ENCODE measurements at places on chromosomes 12 and 14.

DNA sequence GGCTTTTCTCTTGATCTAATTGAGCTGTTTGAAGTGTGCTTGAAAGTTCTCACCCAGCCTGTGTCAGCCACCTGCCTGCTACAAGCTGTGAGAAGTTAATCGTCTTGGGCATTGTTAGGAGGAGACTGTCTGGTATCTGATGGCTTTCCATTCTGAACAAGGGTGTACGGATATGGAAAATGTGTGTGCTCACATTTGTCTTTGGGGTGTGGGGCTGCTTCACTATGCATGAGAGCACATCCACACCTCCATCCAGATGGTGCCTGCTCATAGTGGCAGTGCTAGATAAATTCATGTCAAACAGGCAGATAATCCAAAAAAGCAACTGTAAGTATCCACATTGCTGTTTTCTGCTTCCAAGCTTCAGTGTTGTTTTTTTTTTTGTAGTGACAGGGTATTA is 462.2 kb downstream of the DIO2 start:
- DNase-seq: no peak

DNA sequence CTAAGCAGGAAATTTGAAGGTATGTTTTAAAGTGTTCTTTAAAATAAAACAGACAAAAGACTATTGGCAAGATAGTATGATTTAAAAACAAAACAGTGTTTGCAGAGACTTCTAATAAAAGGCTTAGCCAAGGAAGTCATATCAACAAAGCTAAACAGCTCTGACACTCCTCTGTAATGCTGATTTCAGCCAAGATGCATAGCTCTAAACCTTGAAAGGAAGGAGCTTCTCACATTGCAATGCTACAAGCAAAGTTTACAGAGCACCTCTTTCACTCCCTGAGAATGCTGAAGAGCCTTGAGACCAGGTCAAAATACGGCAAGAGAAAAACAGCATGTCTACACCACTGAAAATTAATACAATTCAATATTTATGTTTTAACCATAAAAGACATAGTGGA is 51.8 kb downstream of the PARP11 start:
- DNase-seq: no peak

- DNase-seq: no peak
Observed at GRCh38 chr14:39217214-39217879, 16.4 kb upstream of the MIA2 start.

DNA sequence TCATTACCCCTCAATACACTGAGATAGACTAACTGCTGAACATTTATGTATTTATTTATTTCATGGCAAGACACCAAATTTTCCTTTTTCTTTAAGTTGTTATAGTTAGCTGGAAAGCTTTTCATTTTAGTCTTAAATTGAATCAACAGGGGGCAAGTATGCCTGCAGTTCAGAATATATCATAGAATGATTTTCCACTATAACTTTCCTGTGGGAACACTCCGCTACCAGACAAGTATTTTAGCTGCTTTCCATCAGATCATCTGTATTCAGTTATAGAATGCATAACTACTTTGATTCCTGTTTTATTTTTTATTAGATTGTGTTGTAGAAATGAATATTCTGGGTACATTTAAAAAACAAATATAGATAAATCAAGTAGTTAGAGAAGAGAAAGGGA is 102.0 kb downstream of the SLC6A15 start:
- DNase-seq: no peak

DNA sequence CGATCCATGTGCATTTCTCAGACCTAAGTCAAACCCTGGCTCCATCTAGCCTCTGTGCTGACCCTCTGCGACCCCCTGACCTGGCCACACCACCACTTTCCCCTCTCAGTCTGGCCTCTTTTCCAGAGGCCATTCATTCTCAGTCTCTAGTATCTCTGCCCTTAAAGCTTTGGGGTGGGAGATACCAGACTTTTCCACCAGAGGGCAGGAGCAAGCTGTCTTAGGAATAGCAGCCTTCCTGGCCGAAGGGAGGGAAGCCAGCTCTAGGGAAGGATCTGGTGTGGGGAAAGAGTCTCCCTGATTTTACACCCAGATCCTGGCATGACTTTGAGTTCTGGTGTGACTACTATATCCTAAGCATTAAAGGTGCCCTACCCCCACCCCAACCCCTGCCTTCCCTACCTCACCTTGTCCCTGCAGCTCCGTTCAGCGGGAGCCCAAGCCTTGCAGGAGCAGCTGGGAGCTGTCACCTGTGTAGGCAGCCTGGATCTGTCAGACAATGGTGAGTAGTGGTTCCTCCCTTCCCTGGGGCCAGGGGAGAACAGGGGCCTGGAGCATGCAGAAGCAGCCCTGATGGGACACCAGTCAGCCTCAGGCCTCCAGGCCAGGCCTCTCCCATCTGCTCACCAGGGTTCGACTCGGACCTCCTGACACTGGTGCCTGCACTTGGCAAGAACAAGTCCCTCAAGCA is 6.6 kb downstream of the CARMIL3 start:
- DNase-seq: no peak

- peak; percentile 26 for DNase-seq
Observed at GRCh38 chr14:51776102-51776894, 84.1 kb upstream of the GNG2 start.

- DNase-seq: no peak
Observed at GRCh38 chr14:24440606-24441399, 1.8 kb downstream of the SDR39U1 start.

DNA sequence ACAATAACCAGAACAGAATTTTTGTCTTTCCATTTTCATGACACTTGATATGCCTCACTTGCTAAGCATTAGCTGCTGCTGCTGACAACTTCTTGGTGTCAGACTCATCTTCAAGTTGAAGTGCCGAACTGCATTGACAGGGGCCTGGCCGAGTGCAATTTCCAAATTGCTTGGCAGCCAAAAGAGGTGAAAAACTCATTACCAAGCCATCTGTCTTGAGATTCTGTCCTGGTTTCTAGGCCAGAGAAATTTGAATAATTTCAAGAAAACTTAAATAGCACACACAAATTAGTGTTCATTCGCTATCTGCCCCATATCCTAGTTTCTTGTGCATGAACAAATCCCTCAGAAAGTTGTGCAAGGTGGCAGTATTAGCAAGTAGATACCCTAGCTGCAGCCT is 165.3 kb upstream of the RASSF8 start:
- DNase-seq: no peak

- DNase-seq: no peak
Observed at GRCh38 chr12:96585977-96586376, 96.6 kb downstream of the CFAP54 start.

- no peak for DNase-seq
Observed at GRCh38 chr14:89134640-89135039, 282.4 kb downstream of the FOXN3 start.

DNA sequence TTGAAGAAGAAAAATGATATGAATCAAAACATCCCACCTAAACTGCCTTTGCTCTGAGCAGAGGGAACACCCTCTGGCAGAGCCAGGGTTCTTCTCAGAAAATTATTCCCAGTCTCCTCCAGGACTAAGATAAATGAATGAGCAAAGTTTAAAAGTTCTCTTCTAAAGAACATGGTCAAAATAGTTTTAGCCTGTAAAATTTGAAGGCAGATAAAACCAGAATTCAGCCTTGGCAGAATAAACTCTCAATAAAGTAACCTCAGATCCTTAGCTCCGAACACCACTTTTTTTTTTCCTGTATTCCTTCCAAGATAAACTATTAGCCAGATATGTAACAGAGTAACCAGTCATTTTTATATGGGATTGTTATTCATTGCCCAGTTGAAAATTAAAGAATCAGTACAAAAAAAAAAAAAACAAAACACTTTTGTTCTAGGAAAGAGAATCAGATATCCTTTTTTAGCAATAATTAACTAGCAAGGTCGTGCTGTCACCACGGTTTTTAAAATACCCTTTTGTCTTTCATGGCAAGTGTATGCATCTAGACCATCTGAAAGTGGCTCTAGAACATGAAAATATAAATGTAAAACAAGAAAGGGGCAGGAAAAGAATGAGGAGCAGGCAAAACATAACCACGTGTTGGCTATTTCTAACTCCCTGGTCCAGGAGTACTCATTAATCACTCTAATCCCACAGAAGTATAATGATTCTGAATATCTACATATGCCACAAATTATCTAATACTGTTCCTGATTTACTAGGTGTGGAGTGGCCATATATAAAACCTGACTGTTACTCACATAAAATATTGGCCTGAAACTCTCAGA is 60.8 kb downstream of the CAPZA3 start:
- no peak for DNase-seq
